ENCODE measurements at places on chromosomes 4 and X. TPM values are rescaled to one million over a fixed set of nuclear protein-coding genes. Genes with fewer than 3 reads are reported as not detected.

The SUPT20HL1 gene
- not detected for total RNA-seq

The ARMCX1 gene
- 29.8 TPM for total RNA-seq

The NAT8L gene
- total RNA-seq: 1.00 TPM

The RAI2 gene
- total RNA-seq: 18.1 TPM

The GIMD1 gene
- not detected for total RNA-seq

The PCDH10 gene
- 0.08 TPM for total RNA-seq

The SPATA18 gene
- total RNA-seq: 2.5 TPM

The NXF2B gene
- total RNA-seq: not detected

The PRKX gene
- 4.8 TPM for total RNA-seq

The OTUD6A gene
- total RNA-seq: not detected

The SPANXD gene
- total RNA-seq: not detected
